Fibroblast of the aortic adventitia (primary cell): ENCODE measurements at places on chromosomes 7 and 10.

- DNase-seq: no peak
These were observed 9.8 kb downstream of the DNAJB12 start for GRCh38 chr10:72344932-72345331.

DNA sequence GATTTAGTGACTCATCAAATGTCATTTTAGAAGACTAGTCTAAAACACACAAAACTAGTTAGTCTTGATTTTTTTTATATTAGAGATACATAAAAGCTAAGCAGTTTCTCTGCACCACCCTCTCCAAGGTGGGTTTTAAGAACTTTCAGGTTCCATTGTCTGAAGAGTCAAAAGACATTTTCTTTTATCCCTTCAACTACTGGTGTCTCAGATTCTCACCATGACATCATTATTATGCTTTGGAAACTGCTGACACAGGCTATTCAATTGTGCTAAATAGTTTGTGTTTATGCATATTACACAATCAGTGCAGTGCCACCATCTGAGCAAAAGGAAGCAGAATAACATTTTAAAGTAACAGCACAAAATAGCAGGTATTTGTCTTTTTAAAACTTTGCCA lies 52.2 kb downstream of the IGF2BP3 start:
- peak; percentile 51 for DNase-seq

GRCh38 chr10:112896722-112897121 lies 53.3 kb upstream of the TCF7L2 start:
- no peak for DNase-seq

DNA sequence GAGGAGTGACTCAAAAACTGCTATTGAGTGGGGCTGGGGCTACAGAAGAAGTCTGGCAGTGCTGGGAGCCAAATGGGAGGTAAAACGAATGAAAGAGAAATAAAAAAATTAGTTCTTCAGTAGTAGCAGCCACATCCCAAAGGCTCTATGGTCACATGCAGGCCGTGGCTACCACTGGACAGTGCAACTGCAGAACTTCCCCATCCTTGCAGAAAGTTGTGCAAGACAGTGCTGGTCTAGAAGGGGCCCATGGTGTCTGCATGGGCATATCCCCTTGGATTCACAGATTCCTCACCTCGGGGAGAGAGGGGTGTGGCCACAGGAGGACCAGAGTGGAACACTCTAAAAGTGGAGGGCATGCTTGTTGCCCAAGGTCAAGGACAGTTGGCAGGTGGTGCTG lies 47.6 kb downstream of the RPS24 start:
- no peak for DNase-seq

DNA sequence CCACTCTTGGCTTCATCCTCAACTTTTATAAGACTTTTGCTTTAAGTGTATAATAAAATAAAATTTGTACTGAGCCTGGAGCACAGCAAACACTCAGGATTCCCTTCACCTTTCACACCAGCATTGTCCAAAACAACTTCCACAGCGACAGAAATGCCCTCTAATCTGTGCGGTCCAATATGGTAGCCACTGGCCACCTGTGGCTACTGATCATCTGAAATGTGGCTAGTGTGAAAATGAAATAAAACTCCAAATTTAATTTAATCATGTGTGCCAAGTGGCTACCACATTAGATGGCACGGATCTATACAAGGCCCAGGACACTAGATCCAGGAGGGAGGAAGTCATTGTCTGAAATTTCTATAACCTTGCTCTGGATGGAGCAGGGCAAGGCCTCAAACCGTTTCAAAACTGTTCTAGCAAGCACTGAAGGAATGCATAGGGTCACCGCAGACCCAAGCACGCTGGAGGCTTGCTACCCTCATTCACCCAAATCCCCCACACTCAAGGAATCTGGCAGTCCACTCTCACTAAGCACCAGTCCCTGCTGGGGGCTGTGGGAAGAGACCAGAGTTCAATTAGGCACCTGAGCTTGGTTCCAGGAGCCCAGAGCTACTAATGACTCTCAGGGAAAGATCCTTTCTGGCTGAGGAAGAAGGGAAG lies 6.3 kb upstream of the MYO1G start:
- DNase-seq: no peak

GRCh38 chr7:151143261-151144015 lies 24.1 kb downstream of the GBX1 start:
- no peak for DNase-seq

- no peak for DNase-seq
These were observed 18.8 kb upstream of the PDCD4 start for GRCh38 chr10:110852947-110853346.

DNA sequence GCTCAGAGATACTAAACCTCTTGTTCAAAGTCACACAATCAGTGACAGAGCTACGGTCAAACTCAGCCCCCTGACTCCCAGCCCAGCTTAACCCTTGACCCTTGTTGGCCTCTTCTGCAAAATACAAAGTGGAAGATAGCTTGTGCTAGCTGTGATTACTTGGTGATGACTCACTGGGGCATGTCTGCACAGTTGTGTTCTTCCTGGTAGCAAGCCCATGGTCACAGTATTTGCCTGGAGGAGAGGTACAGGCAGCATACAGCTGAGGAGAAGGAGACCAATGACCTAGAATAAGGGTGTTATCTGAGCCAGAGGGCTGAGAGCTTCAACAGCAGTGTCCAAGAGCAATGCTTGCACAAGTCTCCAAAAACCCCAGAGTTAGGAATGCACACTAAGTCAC lies 5.7 kb upstream of the HSPA12A start:
- peak; percentile 57 for DNase-seq

- no peak for DNase-seq
These were observed 23.1 kb downstream of the RCC1L start for GRCh38 chr7:75050501-75050900.

DNA sequence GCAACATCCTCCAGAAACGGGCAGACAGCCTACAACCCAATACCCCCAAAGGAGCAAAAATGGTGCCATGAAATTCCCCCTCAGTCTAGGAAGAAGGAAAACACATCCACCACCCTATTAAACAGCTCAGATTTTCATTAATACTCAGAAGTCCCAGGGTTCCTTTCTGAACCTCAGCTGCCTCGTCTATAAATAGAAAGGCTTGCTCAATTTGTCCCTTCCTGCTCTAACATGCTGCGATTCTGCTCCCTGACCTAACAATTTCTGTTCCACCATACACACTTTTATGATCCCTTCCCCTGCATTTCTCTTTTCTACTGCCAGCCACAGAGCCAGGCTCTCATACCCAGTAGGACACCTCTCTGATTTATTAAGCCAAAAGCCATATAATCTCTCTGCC lies 68.1 kb downstream of the MTERF1 start:
- DNase-seq: no peak

DNA sequence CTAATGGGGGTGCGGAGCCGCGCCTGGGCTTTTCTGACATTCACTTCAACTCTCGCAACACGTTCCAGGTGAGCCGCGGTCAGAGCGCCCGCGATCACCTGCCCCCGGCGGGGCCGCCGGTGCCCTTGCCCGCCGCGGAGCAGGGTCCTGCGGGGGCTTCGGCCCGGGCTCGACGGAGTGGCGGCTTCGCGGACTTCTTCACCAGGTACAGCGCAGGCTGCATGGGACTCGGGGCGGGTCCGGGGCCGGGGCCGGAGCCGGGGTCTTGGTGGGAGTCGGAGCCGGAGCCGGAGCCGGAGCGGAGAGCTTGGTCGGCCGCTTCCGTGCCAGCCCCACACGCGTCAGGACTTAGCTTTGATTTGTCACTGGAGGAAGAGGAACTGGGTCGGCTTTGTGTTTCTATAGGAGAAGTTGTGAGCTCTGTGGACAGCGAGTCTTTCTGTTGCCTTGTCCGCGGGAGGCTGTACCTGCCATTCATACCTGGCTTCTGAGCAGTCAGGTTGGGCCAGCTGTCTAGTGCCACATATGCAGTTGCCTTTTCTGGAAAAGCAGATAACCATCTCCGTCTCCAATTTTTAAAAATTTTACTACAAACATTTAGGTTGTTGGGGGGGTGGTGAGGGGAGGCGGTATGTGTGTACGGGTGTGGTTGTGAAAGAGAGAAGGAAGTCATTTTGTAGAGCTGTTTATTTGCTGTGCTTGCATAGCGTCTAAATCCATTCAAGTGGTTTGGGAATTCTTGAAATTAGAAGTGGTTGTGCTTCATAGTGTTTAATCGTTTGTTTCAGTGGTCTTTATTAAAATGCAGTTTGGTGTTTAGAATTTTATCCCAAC lies 1.3 kb downstream of the TBC1D12 start:
- peak; percentile 62 for DNase-seq

- peak; percentile 29 for DNase-seq
These were observed 728 bp downstream of the PARD3 start for GRCh38 chr10:34814223-34814912.

DNA sequence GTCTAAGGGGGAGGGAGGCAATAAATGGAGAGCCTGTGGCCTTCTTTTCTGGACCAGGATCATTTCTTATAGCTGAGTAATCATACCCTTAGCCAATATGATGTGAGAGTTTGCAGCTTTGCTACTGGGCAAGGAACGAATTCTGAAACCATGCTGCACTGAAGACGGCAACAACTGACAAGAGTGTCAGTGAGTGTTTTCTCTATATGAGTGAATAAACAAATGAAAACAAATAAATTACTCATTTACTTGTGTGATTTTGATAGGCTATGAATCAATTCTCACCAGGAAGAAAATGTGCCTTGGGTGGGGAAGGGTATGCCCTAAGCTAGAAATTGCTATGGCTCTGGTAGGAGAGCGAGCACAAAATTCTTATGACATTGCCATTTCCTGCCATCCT lies 79.4 kb upstream of the LRRN3 start:
- DNase-seq: no peak

DNA sequence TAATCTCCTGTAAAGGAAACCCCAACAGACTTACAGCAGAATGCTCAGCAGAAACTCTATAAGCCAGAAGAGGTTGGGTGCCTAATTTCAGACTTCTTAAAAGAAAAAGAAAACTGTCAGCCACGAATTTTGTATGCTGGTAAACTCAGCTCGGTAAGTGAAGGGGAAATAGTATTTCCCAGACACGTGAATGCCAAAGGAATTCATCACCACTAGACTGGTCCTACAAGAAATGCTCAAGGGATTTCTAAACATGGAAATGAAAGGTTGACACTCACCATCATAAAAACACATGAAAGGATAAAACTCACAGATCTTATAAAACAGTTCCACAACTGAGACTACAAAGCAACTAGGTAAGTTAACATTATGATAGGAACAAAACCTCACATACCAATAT lies 68.6 kb downstream of the GLCCI1 start:
- DNase-seq: no peak

- DNase-seq: no peak
These were observed 251.2 kb downstream of the BAMBI start for GRCh38 chr10:28928484-28928883.

- no peak for DNase-seq
These were observed 51.2 kb upstream of the SORCS3 start for GRCh38 chr10:104589871-104590270.

DNA sequence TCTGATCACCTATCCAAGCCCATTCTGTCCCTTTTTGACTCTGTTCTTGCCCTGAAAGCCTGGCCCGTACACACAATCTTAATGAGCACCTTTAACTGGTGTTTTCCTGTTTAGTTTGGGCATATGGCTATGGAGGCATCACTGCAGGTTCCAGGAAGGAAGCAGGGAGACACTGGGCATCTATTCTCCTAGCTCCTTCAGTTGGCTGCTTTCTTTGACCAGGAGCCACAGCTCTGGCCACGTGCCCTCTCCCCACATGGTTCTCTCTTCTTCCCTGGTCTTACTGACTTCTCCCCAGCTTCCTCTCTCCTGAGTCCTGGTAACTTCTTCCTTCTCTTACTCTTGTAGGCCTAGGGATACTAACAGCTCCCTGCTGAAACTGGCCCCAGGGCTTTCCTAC lies 144.4 kb downstream of the CREB5 start:
- DNase-seq: no peak

GRCh38 chr7:40232242-40232893 lies 97.6 kb downstream of the SUGCT start:
- peak; percentile 87 for DNase-seq

GRCh38 chr10:70785190-70785589 lies at the start of gene TBATA:
TBATA (minus strand) TSS chr10:70785377; CDS start chr10:70783379, 1,998 bp downstream.
- DNase-seq: no peak

DNA sequence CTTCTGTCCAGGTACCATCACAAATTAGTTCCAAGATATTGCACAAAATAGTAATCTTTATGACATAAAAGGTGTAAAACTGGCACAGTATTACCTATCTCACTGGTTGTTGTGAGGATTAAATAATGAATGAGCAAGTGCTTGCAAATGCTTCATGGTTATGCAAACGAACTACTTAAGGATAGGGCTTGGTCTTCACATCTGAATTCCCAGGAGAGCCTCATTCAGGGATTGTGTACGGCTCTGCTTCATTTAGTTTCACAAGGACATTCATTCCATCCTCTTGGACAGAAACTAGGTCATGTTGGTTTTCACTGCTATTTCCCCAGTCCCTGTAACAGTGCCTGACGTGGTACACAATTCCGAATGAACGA lies 12.1 kb downstream of the ABCA13 start:
- peak; percentile 18 for DNase-seq

DNA sequence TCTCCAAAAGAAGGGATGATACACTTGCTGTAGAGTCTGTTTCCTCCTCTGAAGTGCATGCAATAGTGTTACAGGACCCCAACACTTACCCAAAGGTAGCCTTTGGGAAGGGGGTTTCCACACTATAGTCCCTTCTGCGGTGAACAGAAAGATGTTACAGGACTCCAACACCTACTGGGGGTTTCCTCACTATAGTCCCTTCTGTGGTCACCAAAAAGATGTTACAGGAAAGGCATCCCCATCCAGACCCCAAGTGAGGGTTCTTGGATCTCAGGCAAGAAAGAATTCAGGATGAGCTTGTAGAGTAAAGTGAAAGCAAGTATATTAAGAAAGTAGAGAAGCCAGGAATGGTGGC lies 69.2 kb upstream of the PIK3CG start:
- DNase-seq: no peak

- no peak for DNase-seq
These were observed 28.7 kb downstream of the PUS7 start for GRCh38 chr7:105493196-105493922.

- no peak for DNase-seq
These were observed 852.1 kb upstream of the MBL2 start for GRCh38 chr10:53624722-53625121.

DNA sequence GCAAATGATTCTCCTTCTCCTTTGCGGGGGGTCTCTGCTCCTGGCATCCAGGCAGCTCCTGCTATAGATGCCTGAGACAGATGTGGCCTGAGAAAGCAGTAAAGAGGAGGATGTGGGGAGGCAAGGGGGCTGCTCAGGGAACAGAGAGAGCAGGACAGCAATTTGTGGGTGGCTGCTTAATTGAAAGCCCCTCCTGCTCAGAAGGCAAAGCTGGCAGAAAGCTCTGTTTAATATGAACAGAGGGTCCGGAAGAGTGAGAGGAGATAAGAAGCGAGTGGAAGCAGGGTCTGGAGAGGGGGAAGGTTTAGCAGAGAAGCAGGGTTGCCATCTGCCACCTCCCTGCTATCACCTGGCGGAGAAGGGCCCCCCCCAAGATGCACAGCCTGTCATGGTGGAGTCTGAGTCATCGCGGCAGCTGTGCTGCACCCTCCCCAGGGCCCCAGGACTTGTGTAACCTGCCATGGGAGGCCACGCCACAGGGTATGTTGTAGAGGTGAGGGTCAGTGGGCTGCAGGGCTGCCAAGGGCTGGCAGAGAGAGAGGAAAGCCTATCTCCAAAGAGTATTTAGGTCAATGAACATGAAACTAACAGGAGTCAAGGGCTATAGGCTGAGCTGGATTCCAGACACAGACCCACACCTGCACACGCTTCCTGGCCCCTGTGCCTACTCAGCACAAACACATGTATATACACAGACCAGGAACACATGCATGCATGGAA lies 1109.8 kb upstream of the AUTS2 start:
- no peak for DNase-seq
